Esophagus muscularis mucosa (tissue), 4 donors: ENCODE measurements at places on chromosomes 16 and 17.

GRCh38 chr17:48523010-48523409, 7.8 kb downstream of the HOXB1 start:
- DNase-seq = no peak

DNA sequence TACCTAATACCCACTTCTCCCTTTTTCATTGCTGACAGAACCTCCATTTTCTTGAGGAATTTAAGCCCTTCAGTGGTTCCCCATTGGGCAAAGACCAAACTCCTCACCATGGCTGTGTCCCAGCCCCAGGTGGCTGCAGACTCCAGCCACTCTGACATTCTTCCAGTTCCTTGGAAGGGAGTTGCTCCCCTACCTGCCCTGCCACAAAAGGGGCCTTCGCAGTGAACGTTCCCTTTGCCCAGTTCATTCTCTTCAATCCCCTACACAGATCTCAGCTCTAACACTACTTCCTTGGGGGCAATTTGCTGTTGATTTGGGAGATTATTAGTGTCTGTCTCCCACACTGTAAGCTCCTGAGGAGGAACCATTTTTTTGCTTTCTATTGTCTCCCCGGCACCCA, 3.2 kb upstream of the AKTIP start:
- DNase-seq = peak; percentile 17

- DNase-seq = no peak
Measured at GRCh38 chr17:45137561-45138305, 2.2 kb downstream of the ACBD4 start.

DNA sequence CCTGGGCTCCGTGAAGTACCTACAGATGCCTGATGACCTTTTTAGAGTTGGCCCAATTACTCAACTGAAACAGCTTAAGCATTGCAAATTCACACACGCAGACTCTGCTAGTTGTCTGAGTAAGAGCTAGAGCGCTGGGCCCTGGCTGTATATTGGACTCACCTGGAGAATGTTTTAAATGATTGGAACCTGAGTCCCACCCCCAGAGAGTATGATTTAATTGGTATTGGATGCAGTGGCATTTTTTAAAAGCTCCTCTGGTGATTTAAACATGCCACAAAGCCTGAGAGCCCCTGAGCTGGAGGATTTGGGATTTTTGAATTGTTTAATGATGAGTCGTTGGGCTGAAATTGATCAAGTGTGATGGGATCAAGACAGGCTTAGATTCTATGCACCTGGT, 143.9 kb upstream of the SDK2 start:
- DNase-seq = no peak

- DNase-seq = peak; percentile 29
Measured at GRCh38 chr16:6804461-6804860, 528.2 kb upstream of the RBFOX1 start.

GRCh38 chr16:11202260-11203091, 53.5 kb downstream of the SOCS1 start:
- no peak for DNase-seq

DNA sequence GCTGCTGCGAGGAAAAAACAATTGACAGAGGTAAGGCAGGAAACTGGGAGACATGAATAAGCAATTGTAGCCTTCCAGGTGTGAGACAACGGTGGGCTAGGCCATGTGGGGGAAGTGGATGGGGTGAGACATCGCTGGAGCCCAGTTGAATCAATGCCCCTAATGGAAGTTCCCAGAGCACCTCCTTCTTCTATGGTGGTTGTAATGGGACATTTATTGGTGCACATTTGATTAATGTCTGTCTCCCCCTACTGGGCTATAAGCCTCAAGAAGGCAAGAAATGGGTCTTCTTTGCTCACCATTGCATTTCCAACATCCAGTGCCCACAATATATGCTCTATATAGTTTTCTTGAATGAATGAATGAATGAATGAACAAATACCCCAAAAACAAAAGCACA, 22.7 kb upstream of the CD300E start:
- DNase-seq = no peak

DNA sequence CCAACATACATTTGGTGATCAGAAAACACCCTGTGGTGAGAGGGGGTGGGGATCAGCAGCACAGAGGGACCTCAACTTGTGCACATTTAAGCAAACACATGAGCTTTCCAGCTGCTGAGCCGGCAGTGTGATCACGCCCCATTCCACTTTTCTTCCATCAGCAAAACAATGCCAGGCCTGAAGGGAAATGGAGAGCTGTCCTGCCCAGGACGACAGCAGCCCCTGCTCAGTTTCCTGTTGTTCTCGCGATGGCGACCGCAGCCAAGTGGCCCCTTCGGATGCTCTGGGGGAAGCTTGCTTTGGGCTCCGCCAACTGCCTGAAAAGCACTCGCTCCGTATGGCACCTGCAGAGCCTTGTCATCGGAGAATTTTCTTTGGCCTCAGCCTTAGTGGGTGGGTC, 272.3 kb downstream of the FOXL1 start:
- no peak for DNase-seq

- no peak for DNase-seq
Measured at GRCh38 chr17:17682737-17683680, 1.8 kb downstream of the RAI1 start.

DNA sequence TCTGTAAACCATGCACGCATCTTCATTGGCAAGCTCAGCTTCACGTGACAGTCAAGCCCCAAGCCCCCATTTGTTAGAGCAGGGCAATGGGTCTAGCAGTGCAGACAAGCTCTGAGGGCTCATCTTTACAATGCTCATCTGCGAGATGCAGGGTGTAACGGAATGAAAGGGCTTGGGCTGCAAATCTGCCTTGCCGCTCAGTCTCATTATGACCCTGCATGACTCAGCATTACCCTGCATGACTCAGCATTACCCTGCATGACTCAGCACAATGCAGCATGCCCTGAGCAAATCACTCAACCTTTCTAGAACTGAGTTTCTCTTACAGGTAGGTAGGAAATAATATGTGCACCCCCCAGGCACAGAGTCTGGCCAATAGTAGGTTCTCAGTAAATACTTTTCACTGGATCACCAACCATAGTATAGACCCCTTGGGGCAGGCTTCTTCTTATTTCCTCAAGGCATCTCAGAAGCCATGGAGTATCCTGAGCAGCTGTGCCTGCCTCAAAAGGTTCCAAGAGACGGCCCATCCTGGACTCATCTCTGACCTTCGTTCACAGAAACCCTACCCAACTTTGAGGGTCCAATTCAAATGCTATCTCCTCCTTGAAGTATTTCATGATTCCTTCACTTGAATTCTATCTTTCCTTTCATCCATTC, 391.3 kb upstream of the CDH5 start:
- no peak for DNase-seq

- no peak for DNase-seq
Measured at GRCh38 chr17:1999557-2000251, 25.4 kb downstream of the RTN4RL1 start.

DNA sequence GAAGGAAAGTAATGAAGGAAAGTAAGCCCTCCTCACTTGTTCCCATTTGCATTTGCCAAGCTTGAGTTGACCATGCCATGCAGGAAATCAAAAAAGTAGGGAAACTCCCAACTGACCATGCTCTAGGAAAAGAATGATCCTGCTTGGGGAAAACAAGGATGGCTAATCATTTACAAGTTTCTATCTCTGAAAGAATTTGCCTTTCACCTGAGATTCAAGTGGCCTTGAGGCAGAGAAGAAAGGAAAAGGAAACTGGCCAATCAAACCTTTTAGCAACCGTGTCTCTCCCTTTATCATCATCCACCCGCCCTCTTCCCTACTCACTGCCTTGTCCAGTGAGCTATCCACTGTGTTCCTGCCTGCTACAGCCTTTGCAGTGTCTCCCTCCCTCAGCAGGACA, 757.2 kb upstream of the SOX9 start:
- DNase-seq = peak; percentile 57

DNA sequence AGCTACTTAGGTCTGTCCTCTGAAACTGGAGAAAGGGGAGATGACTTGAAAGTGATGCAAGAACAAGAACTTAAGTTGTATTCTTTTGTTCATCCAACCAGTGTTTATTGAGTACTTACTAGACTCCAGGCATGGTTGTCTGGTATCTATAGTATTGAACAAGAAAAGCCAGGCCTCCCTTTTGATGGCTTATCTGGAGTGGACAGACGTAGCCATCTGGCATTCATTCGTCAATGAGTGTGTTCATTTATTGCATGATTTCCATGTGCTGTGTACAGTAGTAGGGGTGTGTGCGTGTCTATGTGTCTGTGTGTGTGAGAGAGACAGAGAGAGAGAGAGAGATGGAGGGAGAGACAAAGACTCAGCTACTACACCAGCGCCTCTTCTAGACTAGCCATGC, 9.2 kb downstream of the ABAT start:
- DNase-seq = no peak

DNA sequence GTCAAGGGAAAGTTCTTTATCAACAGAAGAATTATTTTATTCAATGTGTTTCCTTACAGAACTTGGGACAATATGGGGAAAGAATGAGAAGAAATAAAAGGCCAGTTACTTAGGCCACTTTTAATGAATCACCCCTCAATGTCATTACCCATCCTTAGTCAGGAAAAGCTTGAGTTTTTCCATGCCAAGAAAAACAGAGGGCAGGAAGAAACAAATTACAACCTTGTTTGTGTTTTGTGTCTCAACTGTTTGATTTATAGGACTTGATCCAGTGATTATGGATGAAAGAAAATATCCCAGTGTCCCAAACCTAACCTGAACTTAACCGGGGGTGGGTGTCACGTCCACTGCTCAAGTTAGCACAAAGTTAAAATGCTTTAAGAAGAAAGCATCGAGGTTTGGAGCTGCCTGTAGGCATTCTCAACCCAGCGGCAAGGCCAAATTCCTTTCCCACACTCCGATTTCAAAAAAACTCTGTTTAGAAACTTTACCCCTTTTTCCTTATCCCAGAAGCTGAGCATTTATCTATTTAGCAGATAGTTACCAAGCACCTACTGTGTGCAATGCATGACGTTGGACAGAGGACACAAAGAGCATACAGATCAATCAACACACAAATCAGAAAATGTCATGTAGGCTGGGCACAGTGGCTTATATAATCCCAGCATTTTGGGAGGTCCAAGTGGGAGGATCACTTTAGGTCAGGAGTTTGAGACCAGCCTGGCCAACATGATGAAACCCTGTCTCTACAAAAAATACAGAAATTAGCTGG, 14.0 kb upstream of the CYB5B start:
- DNase-seq = no peak

GRCh38 chr16:47780213-47780875, 319.2 kb downstream of the PHKB start:
- no peak for DNase-seq

- DNase-seq = no peak
Measured at GRCh38 chr17:6753006-6753445, 2.8 kb upstream of the XAF1 start.

DNA sequence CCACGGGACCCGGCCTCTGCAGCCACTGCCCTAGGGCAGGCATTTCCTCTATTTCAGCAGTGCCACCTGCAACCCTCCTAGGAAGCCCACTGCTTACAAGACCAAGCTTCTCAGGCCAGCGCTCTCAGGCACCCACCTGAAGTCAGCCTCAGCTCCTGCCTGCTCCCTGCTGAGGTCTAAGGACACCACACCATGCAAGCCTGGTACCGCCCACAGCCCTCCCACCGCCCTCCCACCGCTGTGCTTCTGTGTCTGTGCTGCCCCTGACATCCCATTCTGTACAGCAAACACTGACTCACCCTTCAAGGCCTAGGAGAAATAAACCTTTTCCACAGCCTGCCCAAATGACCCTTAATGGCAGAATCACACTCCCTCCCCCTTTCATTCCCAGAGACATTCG, 6.3 kb downstream of the CLUH start:
- no peak for DNase-seq

DNA sequence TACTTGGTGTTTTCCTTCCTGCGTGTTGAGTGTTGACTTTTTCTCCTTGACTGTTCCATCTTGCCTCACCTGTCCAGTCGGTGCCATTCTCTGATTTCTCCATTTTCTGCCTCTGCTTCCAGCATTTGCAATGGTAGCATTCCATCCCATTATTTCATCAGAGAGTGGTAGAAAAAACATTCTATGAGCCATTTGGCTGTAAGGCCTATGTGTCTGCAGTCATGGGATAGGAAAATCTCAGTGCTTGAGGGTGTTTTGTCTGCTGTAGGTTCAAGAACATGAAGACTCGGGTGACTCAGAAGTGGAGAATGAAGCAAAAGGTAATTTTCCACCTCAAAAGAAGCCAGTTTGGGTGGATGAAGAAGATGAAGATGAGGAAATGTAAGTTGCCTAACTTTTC, 2.7 kb downstream of the UTP18 start:
- DNase-seq = no peak

DNA sequence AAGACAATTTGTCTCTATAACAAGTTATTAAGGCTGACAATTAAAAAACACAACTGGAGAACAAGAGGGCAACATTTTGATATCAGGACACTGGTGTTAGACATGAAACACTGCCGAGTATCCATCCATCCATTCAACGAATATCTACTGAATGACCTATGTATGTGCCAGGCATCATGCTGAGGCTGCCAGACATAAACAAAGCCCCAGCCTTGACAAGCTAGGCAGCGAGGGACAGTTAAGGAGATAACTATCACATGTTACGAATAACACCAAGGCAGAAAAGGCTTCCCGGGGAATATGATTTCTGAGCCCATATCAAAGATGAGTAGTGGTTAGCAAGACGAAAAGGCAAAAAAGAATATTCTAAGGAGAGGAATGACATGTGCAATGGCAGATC, 12.1 kb downstream of the HEATR6 start:
- DNase-seq = no peak

DNA sequence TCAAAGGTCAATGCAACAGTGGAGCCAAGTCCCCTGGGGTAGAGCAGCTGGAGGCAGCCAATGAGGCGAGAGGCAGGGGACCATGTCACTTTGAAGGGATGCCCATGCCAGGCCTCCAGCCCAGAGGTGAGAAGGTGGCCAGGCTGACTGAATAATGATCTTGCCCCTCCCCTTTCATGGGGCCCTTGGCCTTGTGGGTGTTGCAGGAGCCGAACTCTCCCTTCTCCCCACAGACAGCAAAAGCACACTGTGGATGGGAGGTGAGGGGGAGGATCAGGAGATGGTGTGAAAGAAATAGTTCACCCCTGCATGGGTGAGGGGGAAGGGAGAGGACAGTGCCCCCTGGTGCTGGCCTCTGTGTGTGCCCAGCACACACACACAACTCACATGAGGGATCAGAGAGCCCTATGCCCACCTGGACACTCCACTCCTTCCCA, 15.8 kb upstream of the TBX21 start:
- DNase-seq = no peak
